ENCODE measurements at places on chromosomes 3 and 15.
A peak's percentile ranks its signal among the peaks of the same experiment; 100 is the strongest.

- H3K4me1 ChIP-seq, result no peaks in the 10 kb centered on the region
- H3K4me3 ChIP-seq, result no peak overlapping the region
- no peaks in the 10 kb centered on the region for H3K36me3 ChIP-seq
- H3K27ac ChIP-seq, result no peak overlapping the region
- no peak for DNase-seq
Observed at GRCh38 chr3:15974647-15975046, 176.9 kb upstream of the ANKRD28 start.

GRCh38 chr15:98390946-98391530, 257.3 kb upstream of the IGF1R start:
- no peaks in the 10 kb centered on the region for H3K4me1 ChIP-seq
- no peak overlapping the region for H3K4me3 ChIP-seq
- H3K27ac ChIP-seq, result no peak overlapping the region
- H3K36me3 ChIP-seq, result no peaks in the 10 kb centered on the region
- DNase-seq, result no peak

DNA sequence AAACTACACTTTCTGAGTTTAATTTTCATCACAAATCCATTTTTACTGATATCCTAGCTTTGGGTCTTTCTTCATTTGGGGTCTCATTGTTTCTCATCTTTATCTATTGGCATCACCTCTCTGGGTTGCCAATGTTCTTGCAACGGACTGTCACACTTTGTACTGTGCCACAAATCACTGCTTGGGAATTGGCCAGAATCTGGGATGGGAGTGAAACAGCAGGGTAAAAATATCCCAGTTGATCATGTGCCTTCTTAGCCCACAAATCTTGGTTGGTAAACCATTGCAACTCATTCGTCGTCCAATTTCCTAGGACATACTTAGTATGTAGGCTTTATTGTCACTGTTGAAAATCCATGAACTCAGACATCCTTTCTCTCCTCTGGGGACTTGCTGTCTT, 698.5 kb downstream of the OTOL1 start:
- H3K27ac ChIP-seq, result no peak overlapping the region
- H3K27me3 ChIP-seq, result no peaks in the 10 kb centered on the region
- no peaks in the 10 kb centered on the region for H3K36me3 ChIP-seq
- no peak for DNase-seq
- no peaks in the 10 kb centered on the region for H3K4me1 ChIP-seq
- H3K4me3 ChIP-seq, result no peak overlapping the region

- no peaks in the 10 kb centered on the region for H3K36me3 ChIP-seq
- no peak overlapping the region for H3K27ac ChIP-seq
- no peaks in the 10 kb centered on the region for H3K4me1 ChIP-seq
- H3K27me3 ChIP-seq, result no peaks in the 10 kb centered on the region
Observed at GRCh38 chr15:51649659-51650521, 27.3 kb upstream of the DMXL2 start.

- no peak for DNase-seq
- H3K36me3 ChIP-seq, result no peaks in the 10 kb centered on the region
Observed at GRCh38 chr3:182979674-182980191, 605 bp downstream of the DCUN1D1 start.

DNA sequence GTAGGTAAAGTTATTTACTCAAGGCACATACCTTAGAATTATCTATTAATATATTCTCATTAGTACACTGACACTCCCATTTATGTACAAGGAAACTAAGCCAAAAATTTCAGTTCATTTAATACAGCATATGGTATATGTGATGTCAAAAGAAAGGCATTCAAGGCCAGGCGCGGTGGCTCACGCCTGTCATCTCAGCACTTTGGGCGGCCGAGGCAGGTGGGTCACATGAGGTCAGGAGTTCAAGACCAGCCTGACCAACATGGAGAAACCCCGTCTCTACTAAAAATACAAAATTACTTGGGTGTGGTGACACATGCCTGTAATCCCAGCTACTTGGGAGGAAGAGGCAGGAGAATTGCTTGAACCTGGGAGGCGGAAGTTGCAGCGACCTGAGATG, 435.2 kb downstream of the GBE1 start:
- no peak overlapping the region for H3K4me3 ChIP-seq
- H3K4me1 ChIP-seq, result no peaks in the 10 kb centered on the region
- H3K36me3 ChIP-seq, result no peaks in the 10 kb centered on the region
- H3K27ac ChIP-seq, result no peak overlapping the region
- DNase-seq, result no peak

DNA sequence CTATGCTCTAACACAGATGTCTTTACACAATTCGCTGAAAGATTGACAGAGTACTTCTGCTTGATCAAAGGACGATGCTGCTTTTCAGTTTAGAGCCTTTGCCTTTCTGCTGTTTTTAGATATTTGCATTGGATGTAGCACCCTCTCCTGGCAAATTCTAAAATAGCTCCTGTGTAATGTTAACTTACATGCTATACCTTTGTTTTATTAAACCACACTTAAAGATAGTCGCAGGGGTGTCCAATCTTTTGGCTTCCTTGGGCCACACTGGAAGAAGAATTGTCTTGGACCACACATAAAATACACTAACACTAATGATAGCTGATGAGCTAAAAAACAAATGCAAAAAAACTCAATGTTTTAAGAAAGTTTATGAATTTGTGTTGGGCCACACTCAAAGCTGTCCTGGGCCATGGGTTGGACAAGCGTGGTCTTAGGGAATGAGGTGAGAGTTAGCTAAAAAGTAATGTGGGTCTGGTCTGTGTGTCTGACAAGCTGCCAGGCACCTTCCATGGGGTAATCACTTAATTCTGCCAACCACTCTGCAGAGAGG, 62.9 kb downstream of the ATG7 start:
- no peak overlapping the region for H3K27ac ChIP-seq
- H3K27me3 ChIP-seq, result no peaks in the 10 kb centered on the region
- H3K4me1 ChIP-seq, result no peaks in the 10 kb centered on the region
- no peak overlapping the region for H3K4me3 ChIP-seq
- DNase-seq, result peak; percentile 30
- peaks cover 11% of the 10 kb centered on the region for H3K36me3 ChIP-seq

GRCh38 chr15:72139667-72140066, 21.5 kb downstream of the SENP8 start:
- H3K36me3 ChIP-seq, result no peaks in the 10 kb centered on the region
- H3K27ac ChIP-seq, result no peak overlapping the region
- H3K4me3 ChIP-seq, result no peak overlapping the region
- no peaks in the 10 kb centered on the region for H3K27me3 ChIP-seq
- H3K4me1 ChIP-seq, result no peaks in the 10 kb centered on the region
- DNase-seq, result no peak

GRCh38 chr3:56164436-56164835, 303.8 kb downstream of the ERC2 start:
- DNase-seq, result no peak

- no peak overlapping the region for H3K27ac ChIP-seq
- DNase-seq, result no peak
- H3K4me1 ChIP-seq, result no peaks in the 10 kb centered on the region
Observed at GRCh38 chr3:33557829-33558228, 117.6 kb upstream of the UBP1 start.

- no peaks in the 10 kb centered on the region for H3K27me3 ChIP-seq
- H3K27ac ChIP-seq, result no peak overlapping the region
- peaks cover 15% of the 10 kb centered on the region for H3K4me1 ChIP-seq
- no peak for DNase-seq
Observed at GRCh38 chr15:98740295-98740694, 92.0 kb downstream of the IGF1R start.

- no peak overlapping the region for H3K27ac ChIP-seq
- no peak for DNase-seq
- peaks cover 5% of the 10 kb centered on the region for H3K4me1 ChIP-seq
Observed at GRCh38 chr3:112605285-112605684, 35.7 kb downstream of the CCDC80 start.

GRCh38 chr15:71051539-71051938, 63.7 kb upstream of the THSD4 start:
- DNase-seq, result no peak
- no peak overlapping the region for H3K4me3 ChIP-seq
- no peaks in the 10 kb centered on the region for H3K27me3 ChIP-seq
- H3K27ac ChIP-seq, result no peak overlapping the region

DNA sequence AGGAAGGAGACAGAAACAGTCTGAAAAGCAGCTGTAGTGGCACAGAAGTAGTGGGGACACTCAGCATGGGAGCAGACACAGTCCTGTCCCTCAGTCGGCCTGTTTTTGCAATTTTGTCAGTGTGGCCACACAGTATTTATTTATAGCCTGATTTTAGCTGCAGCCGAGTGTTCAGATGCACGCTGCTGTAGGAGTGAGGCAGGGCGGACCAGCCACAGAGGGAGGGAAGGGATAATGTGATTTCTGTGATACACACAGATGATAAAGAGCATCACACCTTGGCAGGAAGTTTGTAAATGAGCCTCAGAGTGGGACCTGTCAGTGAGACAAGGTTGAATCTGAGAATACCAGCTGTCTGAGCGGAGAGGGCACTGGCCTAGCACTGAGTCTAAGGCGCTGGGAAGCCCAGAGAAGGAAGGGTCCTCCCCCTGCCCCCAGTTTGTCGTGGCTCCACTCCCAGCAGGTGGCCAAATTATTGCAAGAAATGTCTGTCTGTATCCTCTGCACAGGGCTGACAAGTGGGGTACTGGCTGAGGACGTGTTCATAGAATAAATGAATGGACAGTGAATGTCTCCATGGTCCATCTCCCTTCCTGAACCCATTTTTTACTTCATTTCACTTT, 3.8 kb downstream of the PSTPIP1 start:
- H3K27ac ChIP-seq, result peak overlapping the region; percentile 88
- peaks cover 25% of the 10 kb centered on the region for H3K36me3 ChIP-seq
- H3K27me3 ChIP-seq, result no peaks in the 10 kb centered on the region

DNA sequence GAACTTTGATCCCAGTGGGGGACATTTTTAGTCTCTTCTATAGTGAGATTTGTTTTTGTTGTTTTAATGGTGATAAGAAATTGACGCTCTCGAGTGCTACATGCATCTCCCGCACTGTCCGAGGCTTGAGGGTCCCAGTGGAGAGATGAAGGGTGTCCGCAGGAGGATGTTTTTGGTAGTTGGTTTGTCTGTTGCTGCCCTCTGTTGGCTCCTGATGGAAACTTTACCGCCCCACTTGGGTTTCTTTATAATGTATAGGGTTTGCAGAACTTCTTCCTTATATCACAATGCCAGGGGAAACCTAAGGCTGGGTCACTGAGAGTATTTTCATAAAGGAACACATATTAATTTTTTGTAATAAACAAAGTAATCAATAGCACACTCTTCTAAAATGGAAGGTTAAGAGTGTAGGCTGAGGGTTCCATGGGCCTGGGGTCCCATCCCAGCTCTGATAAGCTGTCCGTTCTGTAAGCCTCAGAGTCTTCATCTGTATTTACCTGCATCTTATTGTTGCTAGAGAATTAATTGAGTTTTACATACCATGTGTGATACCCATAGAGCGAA, 185.3 kb upstream of the FEZF2 start:
- H3K36me3 ChIP-seq, result no peaks in the 10 kb centered on the region
- H3K27ac ChIP-seq, result no peak overlapping the region
- no peak for DNase-seq
- H3K4me3 ChIP-seq, result no peak overlapping the region

GRCh38 chr3:156693166-156693565, 18.8 kb downstream of the TIPARP start:
- H3K4me1 ChIP-seq, result peaks cover 2% of the 10 kb centered on the region
- no peaks in the 10 kb centered on the region for H3K27me3 ChIP-seq
- H3K36me3 ChIP-seq, result peaks cover 33% of the 10 kb centered on the region
- no peak for DNase-seq
- H3K4me3 ChIP-seq, result no peak overlapping the region

DNA sequence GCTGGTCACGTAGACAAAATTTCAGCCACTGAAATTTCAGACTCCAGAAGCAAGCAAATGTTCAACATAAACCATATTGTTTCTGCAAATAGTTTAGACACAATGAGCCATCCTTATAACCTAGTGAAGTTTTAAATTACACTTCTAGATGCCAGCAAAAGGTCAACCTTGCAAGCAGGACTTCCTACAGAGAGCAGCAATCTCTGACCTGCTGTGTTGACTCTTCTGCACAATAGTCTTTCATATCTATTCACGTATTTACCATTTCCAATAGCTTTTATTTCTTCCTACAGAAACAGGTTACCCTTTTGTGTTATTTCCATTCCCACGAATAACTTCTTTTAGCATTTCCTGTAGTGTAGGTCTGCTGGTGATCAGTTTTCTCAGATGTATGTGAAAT, 10.6 kb downstream of the LMLN start:
- no peak overlapping the region for H3K4me3 ChIP-seq
- no peak for DNase-seq
- no peaks in the 10 kb centered on the region for H3K4me1 ChIP-seq
- no peaks in the 10 kb centered on the region for H3K27me3 ChIP-seq
- H3K27ac ChIP-seq, result no peak overlapping the region
- H3K36me3 ChIP-seq, result no peaks in the 10 kb centered on the region

DNA sequence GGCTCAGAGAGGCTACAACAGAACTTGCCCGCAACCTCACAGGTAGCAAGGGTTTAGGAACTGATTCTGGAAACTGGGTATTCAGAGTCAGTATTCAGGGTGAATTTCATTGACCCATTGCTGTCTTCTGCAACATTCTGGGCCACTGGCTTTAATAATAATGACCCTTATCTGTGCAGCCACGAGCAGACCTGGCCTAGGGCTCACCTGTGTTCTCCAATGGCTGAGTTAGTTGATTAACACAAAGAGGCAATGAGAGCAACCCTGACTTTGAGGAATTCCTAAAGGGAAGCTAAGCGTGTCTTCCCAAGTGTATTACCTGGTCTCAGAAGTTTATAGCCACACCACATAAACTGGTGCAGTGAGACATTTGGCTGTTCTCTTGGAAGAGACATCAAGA, 289.9 kb downstream of the EPHB1 start:
- no peaks in the 10 kb centered on the region for H3K4me1 ChIP-seq
- no peaks in the 10 kb centered on the region for H3K36me3 ChIP-seq
- H3K27me3 ChIP-seq, result no peaks in the 10 kb centered on the region

DNA sequence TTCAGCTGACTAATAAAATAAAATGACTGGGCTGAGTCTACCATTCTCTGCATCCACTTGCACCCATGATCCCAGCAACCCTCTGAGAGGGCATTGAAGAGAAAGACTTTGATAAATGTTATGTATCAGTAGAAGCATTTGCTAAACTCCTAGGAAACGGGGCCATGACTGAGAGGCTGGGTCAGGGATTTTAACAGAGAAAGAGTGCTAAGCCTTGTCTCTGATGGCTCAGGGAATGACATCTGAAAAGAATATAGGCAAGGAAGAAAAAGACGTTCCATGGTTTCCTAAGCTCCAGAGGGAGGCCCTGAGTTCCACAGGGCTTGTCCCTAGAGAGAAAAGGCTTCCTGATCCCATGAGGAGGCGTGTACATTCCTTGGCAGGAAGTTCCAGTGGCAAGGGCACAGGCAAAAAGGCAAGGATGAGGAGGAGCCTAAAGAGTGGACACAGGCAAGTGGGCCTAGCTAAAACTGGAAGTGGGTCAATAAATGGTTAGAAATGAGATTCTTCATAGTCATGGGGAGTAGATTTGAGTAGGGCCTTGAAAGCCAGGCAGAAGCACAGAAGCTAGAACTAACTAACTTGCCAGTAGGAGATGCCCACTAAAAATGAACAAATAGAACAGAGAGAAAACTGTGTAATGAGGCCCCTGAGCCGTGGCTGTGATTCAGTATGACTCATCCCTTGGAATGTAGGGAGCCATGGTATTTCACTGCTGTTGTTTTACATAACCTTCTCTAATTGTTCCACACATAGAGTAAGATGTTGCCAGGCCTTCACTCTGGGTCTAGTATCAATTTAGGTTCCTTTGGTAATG, 44.9 kb upstream of the MANF start:
- no peak overlapping the region for H3K4me3 ChIP-seq
- H3K4me1 ChIP-seq, result no peaks in the 10 kb centered on the region
- H3K27ac ChIP-seq, result no peak overlapping the region
- no peak for DNase-seq
- no peaks in the 10 kb centered on the region for H3K27me3 ChIP-seq

Measured in T-cell (primary cell).